ENCODE measurements at places on chromosomes 5 and 9.
A peak's percentile ranks its signal among the peaks of the same experiment; 100 is the strongest.

DNA sequence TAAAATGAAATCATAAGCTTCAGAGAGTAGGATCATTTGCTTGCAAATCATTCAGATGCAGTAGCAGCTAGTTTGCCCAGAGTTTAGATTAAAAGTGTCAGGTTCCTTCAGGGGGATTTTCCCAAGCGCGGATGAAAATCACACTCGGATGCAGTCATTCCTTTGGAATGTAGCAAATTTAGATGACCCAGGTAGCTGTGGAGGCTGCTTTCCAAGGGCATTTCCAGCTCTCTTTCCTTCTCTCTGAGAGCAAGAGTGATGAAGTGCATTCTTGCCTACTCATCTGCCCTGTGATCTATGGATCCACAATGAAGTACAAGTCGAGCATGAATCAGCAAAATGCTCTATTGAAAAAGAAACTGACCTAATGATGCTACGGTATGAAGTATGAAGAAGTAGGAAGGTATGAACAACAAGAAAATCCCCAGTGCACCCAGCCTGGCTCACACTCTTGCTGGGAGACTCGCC is 200.2 kb downstream of the PLK2 start:
- DNase-seq: no peak

GRCh38 chr9:94887721-94888120 is 161.2 kb downstream of the AOPEP start:
- DNase-seq: no peak

- no peak for DNase-seq
These were observed 478.4 kb upstream of the DAP start for GRCh38 chr5:11239261-11240015.

- no peak for DNase-seq
These were observed 50.5 kb upstream of the RNU6ATAC start for GRCh38 chr9:134214766-134215419.

DNA sequence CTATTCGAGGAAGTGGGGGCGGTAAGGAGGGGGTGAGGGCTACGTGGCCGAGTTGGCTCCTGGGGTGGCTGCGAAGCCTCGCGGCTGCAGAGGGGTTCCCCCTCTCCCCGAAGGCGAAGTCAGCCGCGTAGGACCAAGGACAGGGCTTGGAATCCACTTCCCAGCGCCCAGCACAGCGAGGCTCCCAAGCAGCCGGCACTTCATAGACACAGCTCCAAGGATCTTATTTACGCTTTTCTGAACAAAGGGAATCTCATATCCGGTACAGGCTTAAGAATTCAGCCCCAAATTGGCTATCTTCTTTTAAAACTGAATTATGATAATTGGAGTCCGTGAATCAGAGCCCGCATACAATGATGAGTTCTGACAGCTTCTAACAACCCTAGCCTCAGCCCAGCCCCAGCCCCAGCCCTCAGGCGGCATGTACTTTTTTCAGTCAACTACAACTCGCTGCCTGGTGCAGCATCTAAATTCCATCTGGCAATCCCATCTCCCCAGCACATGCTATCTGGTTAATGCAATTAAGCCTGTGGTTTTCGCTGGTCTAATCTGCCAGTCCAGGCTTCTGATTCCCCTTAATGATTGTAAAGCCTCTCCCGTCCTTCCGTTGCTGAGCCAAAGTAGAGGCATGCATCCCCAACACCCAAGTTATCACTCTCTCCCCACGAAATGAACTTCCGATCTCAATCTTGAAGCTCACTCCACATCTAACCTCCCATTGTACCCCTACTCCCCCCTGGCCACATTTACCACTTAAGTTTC is 1.0 kb downstream of the ELAVL2 start:
- no peak for DNase-seq

- no peak for DNase-seq
These were observed 173.3 kb downstream of the FGF18 start for GRCh38 chr5:171592736-171593135.

DNA sequence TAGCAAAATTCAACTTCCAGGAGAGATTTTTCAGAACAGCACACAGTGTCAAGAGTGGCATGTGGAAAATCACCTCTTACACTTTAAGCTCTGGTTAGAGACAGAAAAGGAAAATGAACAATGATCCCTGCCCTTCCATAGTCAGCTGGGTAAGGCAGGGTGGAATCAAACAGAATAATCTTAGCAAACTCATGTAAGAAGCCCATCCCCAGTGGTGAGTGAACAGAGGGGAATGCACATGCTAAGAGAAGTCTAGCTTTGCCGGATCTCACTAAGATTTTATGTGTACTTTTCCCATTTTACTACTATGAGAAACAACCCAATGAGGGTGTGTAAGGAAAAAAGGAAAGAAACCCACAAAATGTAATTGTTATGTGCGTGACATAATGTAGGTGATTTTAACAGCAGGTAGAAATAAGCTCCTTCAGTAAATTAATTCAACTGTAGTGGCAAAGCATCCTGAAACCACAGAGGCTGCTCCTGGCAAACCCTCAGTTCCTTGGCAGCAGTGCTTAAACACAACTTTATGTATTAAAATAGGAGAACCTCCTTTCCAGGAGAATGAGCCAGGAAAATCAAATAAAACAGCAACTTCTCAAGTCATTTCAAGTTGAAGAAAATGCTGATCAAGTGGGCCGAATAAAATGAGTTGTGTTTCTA is 366.0 kb upstream of the TRPC7 start:
- DNase-seq: peak; percentile 82

- no peak for DNase-seq
These were observed 59.5 kb downstream of the MAST4 start for GRCh38 chr5:66655395-66656324.

GRCh38 chr9:88653406-88653805 is 118.4 kb downstream of the NXNL2 start:
- DNase-seq: no peak

DNA sequence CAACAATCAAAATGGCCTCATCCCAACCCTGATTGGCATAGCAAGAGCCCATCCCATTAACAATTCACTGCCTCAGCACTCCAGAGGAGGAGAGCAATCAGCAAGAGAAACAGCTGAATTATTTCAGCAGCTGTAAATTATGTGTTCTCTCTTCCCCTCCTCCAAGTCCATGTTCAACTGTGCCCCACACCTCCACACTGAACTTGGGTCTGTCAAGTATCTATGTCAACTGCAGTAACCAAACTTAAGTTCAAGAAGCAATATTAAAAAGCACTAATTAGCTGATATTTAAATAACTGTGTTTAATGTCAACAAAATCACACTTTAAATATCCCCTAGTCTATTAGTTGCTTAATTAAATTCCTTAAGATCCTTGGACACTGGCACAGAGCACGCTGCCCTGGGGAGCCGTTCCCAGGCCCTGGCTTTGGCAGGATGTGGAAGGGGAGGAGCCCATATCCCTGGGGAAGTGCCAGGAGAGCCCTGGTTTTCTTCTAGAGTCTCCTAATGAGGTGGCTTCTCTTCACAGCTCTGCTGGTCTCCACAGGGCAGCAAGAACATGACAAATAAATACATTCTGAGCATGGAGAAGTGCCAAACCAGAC is 50.6 kb downstream of the SIL1 start:
- DNase-seq: no peak

- DNase-seq: no peak
These were observed 24.7 kb upstream of the LMNB1 start for GRCh38 chr5:126752081-126752785.

- DNase-seq: no peak
These were observed 545.9 kb upstream of the KLF4 start for GRCh38 chr9:108035487-108035886.

GRCh38 chr5:165227515-165227914 is 1722.1 kb downstream of the MAT2B start:
- DNase-seq: no peak

DNA sequence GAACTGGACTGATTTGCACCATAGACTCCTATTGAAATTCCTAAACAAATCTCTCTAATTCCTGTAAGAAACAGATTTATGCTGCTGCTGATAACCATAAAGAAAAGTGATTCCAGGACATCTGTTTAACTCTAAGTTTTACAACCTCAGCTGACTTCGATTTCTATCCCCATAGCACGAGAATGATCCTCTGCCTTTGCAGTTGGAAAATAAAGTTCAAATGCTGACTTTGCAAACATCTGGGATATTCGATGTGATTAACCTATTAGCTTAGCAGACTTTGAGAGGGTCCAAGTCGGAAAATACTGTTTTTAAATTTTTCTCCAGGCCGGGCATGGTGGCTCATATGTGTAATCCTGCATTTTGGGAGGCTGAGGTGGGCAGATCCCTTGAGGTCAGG is 247.3 kb downstream of the PSAT1 start:
- DNase-seq: no peak

- no peak for DNase-seq
These were observed 92.3 kb downstream of the LMX1B start for GRCh38 chr9:126705767-126706697.

DNA sequence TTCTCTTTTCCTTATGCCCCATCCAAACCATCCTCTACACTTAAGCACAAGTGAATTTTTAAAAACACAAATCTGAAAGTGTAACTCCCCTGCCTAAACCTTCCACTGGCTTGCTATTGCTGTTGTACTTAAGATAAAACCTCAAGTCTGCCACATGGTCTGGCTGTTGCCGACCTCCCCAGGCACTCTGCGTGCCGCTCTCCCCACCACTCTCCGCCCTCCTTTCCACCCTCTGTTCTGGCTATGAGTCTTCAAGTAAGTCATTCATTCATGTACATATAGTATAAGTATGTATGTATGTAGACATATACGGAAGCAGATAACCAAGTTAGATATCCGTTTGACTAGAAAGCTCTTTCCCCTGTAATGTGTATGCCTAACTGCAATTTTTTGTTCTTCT is 94.7 kb upstream of the ANKRD55 start:
- DNase-seq: no peak

- no peak for DNase-seq
These were observed 26.6 kb downstream of the COL23A1 start for GRCh38 chr5:178563621-178564020.

DNA sequence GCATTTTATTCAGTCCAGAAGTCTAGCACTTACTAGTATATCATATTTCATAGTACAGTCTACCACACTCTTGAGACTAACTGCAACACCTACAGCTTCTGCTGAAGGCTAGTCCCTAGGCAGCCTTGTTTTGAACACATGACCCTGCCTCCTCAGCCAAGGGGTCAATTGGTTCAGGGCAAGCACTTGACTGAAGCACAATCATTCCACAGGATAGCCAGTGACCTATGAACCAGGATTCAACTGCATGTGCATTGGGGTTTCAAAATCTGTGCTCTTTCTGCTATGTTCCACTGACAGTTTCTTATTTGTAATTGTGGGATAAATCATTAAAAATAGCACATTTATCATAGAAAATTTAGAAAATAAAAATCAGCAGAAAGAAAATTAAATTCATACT is 186.8 kb downstream of the TMEM161B start:
- DNase-seq: no peak

GRCh38 chr5:143554918-143555477 is 151.5 kb upstream of the NR3C1 start:
- no peak for DNase-seq

DNA sequence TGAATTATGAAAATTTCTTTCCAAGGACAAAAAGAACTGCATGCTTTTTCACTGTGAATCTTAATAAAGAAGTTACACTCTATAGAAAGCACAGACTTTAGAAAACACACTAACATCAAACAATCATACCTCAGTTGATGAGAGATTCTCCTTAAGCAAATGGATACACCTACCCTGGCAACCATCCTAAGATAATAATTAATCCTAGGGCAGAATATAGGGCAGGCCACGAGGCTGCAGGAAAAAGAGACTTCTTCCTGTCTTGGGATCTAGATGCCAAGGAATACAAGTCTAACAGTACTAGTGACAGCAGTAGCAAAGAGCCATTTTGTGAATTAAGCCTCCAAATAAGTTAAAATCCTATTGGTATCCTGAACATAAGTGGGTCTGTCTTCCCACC is 395.4 kb downstream of the EFNA5 start:
- DNase-seq: no peak

- no peak for DNase-seq
These were observed 227.6 kb upstream of the DAP start for GRCh38 chr5:10988622-10989021.

GRCh38 chr5:115402822-115403577 is 106.5 kb upstream of the CCDC112 start:
- no peak for DNase-seq

DNA sequence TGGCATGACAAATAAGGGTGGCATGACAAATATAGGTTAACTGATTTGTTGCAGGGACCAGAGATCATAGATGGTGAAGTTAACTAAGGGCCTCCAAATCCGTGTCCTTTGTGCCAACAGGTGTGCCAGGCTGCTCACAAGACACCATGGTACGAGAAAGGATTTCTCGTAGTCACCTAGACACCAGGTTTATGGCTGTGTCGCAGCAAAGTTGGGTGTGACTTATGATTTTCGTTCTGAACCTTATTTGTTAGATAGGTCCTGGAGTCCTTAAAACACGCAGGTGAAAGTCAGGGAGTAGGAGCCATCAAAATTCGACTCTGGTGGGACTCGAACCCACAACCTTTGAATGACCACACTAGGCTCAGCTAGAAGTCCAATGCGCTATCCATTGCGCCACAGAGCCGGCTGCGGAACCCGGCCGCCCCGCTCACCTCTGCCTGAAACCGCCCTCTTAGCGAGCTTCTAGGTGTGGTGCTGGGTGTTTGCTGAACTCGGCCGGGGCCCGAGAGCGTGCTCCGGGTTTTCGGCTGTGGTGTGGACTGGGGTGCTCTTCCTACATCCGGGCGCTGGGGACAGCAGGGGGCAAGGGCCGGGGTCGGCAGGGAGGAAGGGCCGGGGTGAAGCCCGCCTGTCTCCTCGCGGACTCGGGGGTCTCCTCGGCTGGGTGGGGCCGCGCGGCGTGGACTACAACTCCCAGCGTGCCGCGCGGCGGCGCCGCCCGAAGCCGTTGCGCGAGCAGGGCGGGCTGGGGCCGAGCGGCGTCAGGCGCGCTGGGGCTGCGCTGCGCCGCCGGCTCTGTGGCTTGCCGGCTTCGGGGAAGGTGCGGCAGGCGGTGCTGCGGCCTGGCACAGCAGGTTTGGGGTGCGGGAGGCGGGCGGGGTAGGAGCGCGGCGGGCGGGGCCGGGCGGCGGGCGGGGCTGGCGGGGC is at the start of gene SLC27A4:
Gene SLC27A4, plus strand, starts transcription at position 767 of the 930 bp plus-strand sequence. CDS start 2,606 bp downstream, outside the sequence.
- peak; percentile 72 for DNase-seq

GRCh38 chr5:147062427-147062826 is 172.4 kb upstream of the STK32A start:
- no peak for DNase-seq

DNA sequence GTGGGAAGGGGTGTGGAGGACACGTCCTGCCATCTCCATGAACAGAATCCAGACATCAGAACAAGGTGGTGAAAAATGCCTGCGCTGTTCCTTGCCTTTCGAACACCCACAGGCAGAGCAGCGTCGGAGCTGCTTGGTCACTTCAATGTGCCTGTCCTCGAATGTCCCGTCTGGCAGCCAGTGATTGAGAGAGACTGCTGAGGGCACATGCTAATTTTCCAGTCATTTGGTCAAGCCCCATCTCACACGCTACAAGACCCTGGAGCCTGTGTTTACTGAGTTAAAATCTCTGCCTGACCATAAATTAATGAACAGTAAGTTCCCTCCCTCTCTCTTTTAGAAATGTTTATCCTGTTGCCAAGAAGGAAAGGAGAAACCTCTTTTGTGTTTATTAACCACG is 149.3 kb downstream of the NTRK2 start:
- no peak for DNase-seq
